ENCODE measurements at places on chromosomes 11 and 22. TPM values are rescaled to one million over a fixed set of nuclear protein-coding genes. Genes with fewer than 3 reads are reported as not detected.

The ADORA2A gene
- total RNA-seq: 1.8 TPM

The MADD gene
- 14.3 TPM for total RNA-seq

The POU2AF3 gene
- total RNA-seq: not detected

The OR52E5 gene
- not detected for total RNA-seq

The BDNF gene
- total RNA-seq: 26.4 TPM

The SBF2 gene
- 36.5 TPM for total RNA-seq

The ARHGAP42 gene
- total RNA-seq: 26.7 TPM

The FAM227A gene
- 4.0 TPM for total RNA-seq

The SOX6 gene
- 1.2 TPM for total RNA-seq

The ANO9 gene
- not detected for total RNA-seq

The P2RY6 gene
- total RNA-seq: 3.3 TPM

The SAA1 gene
- total RNA-seq: not detected

The DBX1 gene
- not detected for total RNA-seq

The MS4A14 gene
- total RNA-seq: not detected

The PAK1 gene
- total RNA-seq: 18.4 TPM

The TCN1 gene
- total RNA-seq: not detected

The HTR3A gene
- not detected for total RNA-seq

The YPEL1 gene
- 0.37 TPM for total RNA-seq

The OR8D1 gene
- not detected for total RNA-seq

The NLRP14 gene
- not detected for total RNA-seq

The PANX2 gene
- total RNA-seq: 1.5 TPM

The POLR2L gene
- 88.1 TPM for total RNA-seq

The PDXP gene
- 13.7 TPM for total RNA-seq

The CCDC73 gene
- not detected for total RNA-seq

The BAIAP2L2 gene
- total RNA-seq: under 0.01 TPM

All from smooth muscle cell of the umbilical artery (primary cell).